Forelimb muscle (tissue), 1 donor: ENCODE measurements at places on chromosomes 1 and 21.
A peak's percentile ranks its signal among the peaks of the same experiment; 100 is the strongest.

GRCh38 chr1:185464777-185465176, 147.7 kb upstream of the IVNS1ABP start:
- DNase-seq, result no peak

DNA sequence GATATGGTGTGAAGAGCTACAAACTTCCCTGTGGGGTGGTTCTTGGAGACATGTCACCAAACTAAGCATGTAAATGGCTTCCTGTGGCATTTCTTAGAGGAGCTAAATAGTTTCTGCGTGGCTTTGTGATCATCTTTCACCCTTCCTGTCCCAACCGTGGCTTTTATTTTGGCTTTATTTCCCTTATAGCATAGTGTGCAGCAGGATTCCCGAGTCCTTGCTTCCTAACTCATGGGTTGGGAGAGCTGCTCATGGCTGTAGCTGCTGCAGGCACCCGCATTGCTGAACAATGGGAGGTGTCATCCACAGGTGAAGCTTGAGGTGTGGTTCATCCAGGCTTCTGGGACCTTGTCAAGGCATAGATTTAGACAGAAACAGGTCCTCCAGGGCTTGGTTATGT, 192.0 kb downstream of the SDCCAG8 start:
- no peak for DNase-seq

DNA sequence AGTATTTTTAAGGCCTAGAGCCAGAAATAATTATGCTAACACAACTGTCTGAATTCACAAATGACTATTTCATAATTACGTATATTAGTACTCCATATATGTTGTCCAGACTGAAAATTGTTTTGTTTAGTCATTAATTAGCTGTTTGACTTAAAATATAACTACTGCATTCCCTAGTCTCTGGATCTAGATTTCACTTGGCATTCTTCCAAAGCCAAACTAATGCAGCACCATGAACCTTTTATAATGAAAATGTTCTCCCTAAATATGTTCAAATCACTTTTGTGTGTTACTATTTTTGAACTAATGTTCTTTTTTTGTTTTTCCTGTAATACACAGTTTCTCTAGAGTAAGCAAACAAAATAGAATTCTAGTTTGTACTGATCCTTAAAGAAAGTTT, 46.1 kb downstream of the CAMTA1 start:
- DNase-seq, result no peak

DNA sequence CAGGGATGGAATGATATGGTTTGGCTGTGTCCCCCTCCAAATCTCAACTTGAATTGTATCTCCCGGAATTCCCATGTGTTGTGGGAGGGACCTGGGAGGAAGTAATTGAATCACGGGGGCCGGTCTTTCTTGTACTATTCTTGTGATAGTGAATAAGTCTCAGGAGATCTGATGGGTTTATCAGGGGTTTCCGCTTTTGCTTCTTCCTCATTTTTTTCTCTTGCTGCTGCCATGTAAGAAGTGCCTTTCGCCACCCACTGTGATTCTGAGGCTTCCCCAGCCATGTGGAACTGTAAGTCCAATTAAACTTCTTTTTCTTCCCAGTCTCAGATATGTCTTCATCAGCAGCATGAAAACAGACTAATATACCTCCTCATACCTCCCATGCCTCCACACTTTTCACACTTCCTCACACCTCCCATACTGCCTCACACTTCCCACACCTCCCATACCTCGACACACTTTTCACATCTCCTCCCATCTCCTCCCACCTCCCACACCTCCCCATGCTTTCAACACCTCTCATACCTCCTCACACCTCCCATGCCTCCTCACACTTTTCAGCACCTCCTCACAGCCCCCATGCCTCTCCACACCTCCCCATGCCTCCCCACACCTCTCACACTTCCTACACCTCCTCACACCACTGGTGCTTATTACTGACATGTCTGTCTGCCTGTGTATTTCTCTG, 21.3 kb downstream of the GPR137B start:
- no peak for DNase-seq

GRCh38 chr1:19044975-19045831, 88.7 kb upstream of the IFFO2 start:
- DNase-seq, result no peak

DNA sequence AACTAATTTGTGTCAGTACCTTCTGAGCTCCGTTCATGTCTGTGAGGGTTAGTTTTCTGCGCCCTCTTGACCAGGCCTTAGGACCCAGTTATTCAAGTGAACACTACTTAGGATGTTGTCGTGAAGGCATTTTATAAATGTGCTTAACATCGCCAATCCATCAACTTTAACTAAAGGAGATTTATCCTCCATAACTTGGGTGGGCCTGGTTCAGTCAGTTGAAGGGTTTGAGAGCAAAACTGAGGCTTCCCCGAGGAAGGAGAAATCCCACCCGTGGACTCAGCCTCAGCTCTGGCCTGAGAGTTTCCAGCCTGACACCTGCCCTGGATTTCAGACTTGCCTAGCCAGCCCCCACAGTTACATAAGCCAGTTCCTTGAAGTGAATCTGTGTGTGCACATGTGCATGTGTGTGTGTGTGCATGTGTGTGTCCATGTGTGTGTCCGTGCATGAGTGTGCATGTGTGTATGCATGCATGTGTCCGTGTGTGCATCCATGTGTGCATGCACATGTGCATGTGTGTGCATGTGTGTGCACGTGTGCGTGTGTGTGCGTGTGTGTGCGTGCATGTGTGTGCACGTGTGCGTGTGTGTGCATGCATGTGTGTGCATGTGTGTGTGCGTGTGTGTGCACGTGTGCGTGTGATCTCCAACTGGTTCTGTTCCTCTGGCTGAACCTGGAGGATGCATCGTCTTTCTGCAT, 62.1 kb upstream of the PDE9A start:
- no peak for DNase-seq

DNA sequence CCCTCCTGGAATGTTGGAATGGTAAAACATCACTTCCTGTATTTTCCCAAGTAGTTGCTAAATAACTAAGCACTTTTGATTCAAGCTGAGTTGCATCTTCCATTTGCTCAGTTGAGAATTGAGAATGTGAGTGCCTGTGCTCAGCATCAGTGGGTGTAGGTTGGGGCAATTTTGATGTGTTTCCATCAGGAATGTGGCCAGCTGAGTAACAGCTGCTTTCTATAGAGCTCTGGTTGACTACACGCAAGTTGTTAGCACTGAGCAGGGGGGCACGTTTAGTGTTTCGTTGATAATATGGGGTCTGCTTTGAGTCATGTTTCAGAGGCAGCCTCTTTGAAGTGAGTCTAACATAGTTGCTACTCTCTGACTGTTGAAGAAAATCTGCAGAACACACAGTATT, 41.5 kb downstream of the LRRC53 start:
- no peak for DNase-seq

- no peak for DNase-seq
These were observed 154.2 kb downstream of the CNIH3 start for GRCh38 chr1:224770336-224770693.

- DNase-seq, result peak; percentile 32
These were observed 120.9 kb downstream of the HLX start for GRCh38 chr1:220999872-221000863.

DNA sequence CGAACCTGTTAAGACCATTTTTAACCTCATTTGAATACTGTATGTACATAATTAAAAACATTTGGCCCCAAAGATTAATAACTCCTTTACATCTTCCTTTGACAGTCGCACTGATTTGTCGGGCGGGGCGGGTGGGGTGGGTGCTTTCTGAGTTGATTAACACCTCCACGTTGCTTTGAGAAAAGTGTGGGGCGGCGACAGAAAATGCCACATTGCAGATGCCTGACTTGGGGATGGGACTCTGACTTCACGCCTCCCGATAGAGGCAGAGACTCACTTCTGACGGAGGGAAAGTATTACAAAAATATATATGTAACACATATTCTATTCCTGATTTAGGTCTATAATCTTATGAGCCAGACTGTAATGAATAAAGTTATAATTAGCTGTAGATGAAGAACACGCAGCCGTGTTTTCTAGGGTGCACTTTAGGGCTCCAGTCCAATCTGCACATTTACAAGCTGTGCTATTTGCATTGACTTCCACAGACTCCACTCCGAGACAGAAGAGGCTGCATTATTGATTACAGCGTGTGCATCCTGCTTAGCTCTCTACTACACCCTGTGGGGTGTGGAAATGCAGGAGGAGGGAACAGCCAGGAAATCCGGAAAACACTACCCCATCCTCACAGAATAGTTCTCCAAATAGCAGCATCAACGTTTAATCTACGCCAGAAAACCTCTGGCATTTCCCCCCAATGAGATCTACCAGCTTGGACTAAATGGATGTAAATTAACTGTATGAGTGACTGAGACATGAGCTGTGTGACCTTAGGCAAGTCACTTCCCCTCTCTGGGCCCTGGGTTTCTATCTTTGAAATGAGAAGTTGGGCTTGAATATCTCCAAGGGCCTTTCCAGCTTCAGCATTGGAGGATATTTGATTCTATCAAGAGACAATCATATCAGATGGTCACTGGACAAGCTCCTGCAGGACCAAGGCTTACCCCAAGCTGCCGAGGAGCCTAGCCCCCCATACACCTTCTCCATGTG, 308.0 kb downstream of the RRAGC start:
- DNase-seq, result no peak

- DNase-seq, result no peak
These were observed 16.4 kb downstream of the RIMS3 start for GRCh38 chr1:40648928-40649591.

GRCh38 chr1:208584167-208584755, 340.1 kb upstream of the PLXNA2 start:
- DNase-seq, result no peak

GRCh38 chr1:10250663-10251062, 40.3 kb downstream of the KIF1B start:
- no peak for DNase-seq

GRCh38 chr1:2240270-2241156, 12.4 kb downstream of the SKI start:
- DNase-seq, result no peak

DNA sequence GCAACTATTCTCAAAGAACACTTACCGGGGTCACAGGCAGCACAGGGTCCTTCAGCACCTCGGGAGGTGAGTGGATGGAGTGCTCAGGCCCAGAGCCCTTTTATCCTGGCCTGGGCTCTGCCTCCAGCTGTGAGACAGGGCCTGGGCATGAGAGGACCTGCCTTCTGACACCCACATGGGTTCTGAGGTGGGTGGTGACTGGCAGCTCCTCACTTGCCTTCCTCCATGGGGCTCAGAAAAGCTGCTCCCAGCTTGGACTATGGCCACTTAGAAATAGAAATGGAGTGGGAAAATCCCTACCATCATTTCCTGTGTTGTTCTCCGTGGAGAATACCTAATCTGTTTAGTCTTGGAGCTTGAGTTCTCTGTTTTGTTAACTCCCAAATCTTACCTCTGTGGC, at the start of gene LCE1C:
LCE1C (minus strand) TSS at position 76 of the 400 bp plus-strand sequence. CDS start 1,173 bp downstream, outside the sequence.
- DNase-seq, result no peak

DNA sequence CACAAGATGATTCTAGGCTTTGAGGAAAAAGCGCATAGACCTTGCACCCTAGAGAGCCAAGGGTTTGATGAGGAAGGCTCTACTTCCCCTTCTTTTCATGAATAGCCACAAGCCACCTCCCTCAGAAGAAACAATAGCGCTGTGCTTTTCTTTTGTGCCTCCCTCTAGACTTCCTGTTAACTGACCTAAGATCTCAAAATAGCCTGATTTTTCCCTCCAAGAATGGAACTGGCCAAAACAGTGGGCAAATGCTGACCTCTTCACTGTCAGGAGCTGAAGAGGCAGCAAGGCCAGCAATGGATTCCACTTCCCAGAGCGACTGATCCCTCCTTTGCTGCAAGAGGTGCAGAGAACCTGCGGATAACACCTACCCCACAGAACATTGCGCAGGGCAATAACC, 362.8 kb downstream of the KCNH1 start:
- no peak for DNase-seq

GRCh38 chr1:201475130-201475529, 6.1 kb upstream of the PHLDA3 start:
- no peak for DNase-seq

GRCh38 chr21:17427831-17428483, 84.9 kb upstream of the CXADR start:
- no peak for DNase-seq

GRCh38 chr1:84122780-84123382, 21.2 kb upstream of the PRKACB start:
- no peak for DNase-seq

GRCh38 chr1:10429868-10430215, 391 bp upstream of the CENPS start:
- no peak for DNase-seq

DNA sequence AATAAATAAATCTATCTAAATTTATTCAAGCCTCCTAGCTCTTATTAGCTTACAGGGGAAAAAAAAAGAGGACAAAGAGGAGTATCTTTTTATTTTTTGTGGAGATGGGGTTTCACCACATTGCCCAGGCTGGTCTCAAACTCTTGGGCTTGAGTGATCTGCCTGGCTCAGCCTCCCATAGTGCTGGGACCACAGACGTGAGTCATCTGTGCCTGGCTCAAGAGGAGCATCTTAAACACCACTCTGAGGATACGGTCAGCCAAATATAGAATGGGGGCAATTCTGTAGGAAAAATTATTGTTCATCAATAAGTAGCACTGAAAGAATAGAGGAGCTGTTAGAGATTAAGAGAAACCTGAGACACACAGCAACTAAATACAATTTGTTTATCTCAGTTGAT, 24.1 kb downstream of the SLC45A3 start:
- no peak for DNase-seq

DNA sequence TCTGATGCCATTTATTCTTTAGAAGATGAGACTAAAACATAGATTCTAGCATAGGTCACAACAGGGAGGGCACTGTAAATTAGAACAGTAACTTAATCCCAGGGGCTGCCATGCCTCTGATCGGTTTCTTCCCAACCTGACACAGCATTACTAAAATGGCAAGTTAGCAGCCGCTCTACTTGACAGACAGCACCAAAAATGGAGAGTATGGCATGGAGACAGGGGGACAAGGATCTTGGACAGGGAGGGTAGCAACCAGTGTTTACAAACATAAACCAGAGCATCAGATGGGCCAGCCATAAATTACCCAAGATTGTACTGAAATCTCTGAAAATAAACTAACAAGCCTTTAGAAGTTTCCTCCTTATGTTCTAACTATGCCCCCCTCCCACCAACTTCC, 5.9 kb downstream of the DUSP10 start:
- DNase-seq, result no peak

DNA sequence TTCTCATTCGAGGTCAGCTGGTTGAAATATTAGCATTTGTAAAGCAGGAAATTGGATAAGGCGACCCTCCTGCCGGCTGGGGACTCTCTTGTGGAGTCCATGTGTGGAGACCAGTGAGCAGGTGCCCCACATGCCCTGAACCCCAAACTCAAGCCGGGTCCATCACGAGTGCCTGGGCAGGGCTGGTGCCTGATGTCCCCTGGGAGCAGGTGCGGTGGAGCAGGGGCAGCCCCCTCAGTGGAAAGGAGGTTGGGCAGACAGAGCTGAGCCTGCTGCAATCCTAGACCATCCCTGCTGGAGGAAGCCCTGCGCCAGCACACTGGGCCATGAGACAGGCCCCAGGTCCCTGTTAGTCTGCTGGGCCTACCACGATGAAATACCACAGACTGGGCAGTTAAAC, 395.6 kb downstream of the NPHP4 start:
- DNase-seq, result no peak

DNA sequence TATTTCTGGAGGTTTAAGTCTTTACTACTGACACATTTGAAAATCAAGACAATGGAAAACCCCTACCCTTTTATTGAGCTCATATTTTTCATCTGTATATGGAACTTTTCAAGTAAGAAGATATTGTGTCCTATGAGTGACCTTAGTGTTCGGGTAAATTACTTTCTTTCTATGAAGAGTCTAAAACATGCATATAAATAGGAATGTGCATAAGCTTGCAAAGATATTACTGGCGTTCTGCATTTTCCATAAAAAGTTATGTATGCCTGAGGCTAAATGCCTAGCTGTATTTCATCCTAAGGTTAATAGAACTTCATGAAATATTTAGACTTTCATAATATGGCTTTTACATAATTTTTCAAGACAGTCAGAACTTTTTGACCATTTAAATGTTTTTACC, 495.8 kb upstream of the ADAMTS5 start:
- DNase-seq, result no peak
